ENCODE measurements at places on chromosomes 6 and 20.

- DNase-seq = no peak
Observed at GRCh38 chr6:54320871-54321270, 12.6 kb downstream of the TINAG start.

- no peak for DNase-seq
Observed at GRCh38 chr20:32249030-32249738, 28.3 kb upstream of the KIF3B start.

DNA sequence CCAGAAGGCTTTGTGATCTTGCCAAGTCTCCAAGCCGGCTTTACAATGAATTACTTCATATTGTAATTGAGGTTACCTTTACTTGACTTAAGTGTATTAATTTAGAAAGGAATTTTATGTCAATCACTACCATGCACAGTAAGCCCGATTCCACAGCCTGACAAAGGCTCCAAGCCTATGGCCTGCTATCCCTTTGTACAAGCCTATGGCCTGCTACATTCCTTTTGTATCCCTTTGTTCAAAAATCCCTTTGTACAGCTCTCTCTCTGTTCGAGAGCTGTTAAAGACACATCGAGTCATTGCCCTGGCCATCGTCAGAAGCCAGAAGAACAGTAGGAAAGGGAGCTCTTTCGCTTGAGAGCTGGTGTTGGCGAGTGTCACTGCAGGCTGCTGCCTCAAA lies 2.7 kb upstream of the EDN3 start:
- DNase-seq = no peak

- DNase-seq = no peak
Observed at GRCh38 chr6:82842721-82843120, 222.9 kb downstream of the UBE3D start.

DNA sequence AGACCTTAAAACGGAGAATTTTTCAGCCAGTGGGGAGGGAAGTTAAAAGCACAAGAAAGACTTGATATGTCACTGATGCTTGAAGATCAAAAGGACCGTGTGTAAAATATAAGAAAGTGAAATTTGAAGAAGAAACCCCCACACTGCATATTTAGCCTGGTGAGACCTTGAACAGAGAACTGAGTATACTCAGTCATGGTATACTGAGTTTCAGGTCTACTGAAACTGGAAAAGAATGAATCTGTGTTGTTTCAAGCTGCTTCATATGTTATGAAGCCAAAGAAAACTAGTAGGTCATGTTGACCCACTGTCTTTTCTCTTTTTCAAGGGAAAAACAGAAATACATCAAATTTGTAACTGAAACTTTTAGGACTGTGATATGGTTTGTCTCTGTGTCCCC lies 443.8 kb upstream of the GJE1 start:
- no peak for DNase-seq

DNA sequence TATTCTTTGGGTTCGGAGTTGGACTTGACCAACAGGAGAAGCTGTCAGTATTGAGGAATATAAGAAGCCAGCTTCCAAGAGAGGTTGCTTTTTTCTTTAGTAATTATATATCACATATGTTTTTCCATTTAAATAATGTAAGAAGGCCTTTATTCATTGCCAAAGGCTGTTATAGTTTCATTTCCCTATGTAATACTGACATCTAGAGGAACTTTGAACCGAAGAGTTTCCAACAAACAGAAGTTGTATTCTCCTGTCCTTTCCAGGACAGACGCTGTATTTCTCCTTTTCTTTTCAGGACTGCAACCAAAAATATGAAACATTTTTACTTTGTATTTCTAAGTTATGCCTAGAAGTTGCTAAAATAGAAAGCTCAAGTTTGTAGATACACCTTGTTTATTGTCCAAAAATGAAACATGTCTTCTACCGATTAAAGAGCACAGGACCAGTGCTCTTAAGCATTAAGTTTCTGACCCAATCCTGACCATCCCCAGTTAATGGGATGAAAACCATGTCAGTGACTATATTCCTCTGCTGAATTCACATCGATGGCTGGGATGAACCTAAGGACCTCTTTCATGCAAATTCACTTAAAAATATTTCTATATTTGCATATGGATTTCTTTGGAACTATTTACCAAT lies 55.1 kb downstream of the MYLK4 start:
- no peak for DNase-seq

- no peak for DNase-seq
Observed at GRCh38 chr6:32947552-32948465, 5.1 kb downstream of the HLA-DMA start.

Data from anterior cingulate cortex (tissue), 58 donors.